ENCODE measurements at places on chromosomes 4 and X. TPM values are rescaled to one million over a fixed set of nuclear protein-coding genes. Genes with fewer than 3 reads are reported as not detected.

DNA sequence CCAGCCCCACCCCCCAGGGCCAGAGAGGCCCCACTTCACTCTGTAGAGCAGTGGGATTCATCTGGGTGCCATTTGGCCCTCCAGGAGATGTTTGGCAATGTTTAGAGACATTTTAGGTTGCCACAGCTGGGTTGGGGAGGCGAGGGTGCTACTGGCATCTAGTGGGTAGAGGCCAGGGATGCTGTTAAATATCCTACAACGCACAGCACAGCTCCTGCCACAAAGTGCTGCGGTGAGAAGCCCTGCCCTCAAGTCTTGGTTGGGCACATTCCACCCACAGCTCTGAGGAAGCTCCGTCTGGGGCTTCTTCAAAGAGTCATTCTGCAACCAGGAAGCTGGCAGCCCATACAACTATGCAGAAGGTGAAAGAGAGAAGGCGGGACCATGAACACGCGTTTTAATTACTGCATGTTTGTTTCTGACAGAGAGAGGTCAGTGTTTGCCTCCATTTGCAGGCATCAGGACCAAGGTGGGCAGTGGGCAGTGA lies 48.1 kb upstream of the FAM9C start:
- no peak for DNase-seq

GRCh38 chrX:118254611-118255010 lies 91.3 kb upstream of the WDR44 start:
- peak; percentile 19 for DNase-seq

DNA sequence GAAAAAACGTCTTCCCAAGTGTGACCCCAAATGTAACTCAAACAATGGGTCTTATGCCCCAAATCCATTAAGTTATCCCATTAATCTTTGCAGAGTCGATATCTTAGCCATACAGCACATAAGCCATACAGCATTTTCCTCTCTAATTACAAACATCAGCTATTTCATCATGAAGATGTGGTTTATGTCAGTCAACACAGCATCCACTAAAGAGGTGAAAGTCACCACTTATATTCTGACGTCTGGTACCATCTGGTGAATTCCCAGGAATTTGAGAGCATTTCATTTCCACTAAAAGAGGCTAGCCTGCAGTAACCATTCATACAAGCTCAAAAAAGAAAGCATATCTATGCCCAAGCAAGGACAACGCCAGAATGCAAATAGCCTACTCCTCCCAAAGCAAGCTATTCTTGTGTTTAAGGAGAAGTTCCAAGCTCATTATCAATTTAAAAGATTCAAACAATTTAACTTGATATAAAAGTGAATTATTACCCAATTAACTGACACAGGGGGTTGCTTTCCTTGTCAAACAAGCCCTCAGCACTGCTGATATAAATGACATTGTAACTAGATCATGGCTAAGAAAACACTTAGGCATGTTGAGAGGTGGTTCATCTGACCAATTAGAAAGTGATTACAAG lies 203.3 kb downstream of the ANTXR2 start:
- no peak for DNase-seq

DNA sequence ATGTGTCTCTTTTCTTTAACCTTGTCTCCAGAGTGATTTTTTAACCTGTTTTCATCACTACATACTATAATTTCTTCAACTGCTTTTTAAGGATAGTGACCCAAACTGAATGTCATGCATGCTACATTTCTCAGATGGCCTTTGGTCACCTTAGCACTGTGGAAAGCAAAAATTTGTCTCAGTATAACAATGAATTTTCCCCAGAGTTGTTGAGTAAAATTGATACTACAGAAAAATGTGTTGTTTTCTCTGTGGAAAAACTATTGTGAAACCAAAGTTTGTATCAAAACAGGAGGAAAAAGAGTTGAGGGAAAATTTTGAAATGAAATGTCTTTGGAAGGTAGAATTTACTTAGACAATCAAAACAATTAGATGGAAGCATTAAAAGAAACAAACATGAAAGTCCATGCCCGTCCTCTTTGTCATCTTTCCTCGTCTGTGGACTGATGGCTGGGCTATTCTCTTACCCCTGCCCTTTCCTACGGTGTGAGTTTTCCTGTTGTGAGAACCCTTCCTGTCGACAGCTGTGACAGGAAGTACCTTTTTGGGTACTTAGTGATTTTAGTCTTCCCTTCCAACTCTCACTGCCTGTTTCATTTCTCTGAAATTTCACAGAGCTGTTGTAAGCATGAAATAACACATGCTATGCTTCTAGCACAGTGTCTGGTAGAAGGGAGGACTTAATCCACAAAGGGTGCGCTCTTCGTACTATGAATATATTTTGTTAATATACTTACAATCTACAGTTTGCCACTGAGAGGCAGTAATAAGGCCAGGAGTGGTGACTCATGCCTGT lies 50.8 kb downstream of the LRP2BP start:
- no peak for DNase-seq

GRCh38 chrX:15864629-15865028 lies 10.0 kb upstream of the AP1S2 start:
- no peak for DNase-seq

GRCh38 chrX:70436343-70436742 lies 8.3 kb upstream of the DLG3 start:
- DNase-seq, result no peak

DNA sequence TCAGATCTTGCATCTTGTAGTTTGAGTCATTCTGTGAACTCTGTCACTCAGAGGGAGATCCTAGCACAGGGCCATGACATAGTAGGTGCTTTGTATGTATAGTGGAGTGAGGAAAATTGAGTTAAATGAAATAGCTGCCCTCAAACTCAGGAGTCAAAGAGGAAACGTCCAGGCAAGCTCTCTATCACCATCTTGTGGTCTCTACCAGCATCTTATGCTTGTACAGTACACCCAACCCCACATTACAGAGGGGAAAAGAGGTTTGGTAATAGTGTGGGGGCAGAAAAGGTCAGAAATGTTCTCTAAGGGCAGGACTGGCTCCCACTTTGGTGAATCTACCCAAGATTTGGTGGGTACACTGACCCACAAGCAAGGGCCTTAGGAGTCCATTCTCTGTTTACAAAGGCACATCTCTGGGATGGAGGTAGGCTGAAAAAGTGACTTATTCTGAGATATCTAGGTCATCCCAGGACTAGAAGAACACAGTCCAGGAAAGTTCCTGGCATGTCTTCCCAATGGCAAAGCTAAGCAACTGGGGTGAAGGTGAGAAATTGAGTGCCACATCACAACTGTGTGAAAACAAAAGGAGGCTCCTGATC lies 131.8 kb downstream of the OR13H1 start:
- DNase-seq, result no peak

DNA sequence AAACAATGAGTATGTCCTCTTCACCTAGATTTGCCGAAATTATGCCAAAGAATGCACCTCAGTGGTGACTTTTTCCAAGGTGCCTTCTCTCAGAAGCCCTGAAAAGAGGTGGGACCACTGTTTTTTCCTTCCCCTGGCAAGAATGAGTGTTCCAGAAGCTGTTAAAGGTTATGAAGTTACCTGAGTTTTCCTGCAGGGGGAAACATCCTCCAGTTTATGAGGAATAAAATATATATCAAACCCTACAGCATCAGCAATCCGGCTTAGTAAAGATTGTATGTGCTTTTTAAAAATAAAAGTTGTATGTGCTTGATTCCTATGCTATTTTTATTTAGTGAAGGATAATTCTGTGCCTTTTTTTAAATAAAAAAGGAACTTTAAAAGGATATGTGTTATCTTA lies 73.3 kb downstream of the RBM46 start:
- no peak for DNase-seq

DNA sequence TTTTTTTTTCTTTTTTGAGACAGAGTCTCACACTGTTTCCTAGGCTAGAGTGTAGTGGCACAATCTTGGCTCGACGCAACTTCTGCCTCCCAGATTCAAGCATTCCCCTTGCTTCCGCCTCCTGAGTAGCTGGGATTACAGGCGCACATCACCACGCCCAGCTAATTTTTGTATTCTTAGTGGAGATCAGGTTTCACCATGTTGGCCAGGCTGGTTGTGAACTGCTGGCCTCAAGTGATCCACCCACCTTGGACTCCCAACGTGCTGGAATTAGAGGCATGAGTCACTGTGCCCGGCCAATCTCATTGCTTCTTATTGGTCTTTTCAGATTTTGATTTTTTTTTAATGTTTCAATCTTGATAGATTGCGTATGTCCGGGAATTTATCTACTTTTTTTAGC lies 124.4 kb downstream of the NBDY start:
- no peak for DNase-seq

GRCh38 chr4:25450491-25450901 lies 73.4 kb downstream of the ANAPC4 start:
- DNase-seq, result no peak

DNA sequence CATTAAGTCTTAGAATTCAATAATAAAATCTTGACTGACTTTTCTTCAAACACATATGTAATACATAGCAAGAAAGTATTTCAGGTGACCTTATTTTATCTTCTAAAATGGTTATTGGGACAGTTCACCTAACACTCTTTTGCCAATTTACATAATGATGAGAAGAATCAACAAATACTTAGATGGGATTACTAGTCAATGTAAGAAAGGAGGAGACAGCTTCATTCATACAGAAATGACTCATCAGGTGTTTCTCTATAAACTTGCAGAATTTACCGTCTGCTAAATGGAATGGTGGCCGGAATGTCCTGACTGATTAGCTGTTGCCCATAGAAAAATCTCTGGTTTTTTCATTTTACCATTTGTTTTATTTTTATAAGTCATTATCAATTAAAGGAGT lies 115.0 kb upstream of the ETNPPL start:
- no peak for DNase-seq

GRCh38 chr4:52932591-52933470 lies 70.7 kb downstream of the RASL11B start:
- DNase-seq, result no peak

DNA sequence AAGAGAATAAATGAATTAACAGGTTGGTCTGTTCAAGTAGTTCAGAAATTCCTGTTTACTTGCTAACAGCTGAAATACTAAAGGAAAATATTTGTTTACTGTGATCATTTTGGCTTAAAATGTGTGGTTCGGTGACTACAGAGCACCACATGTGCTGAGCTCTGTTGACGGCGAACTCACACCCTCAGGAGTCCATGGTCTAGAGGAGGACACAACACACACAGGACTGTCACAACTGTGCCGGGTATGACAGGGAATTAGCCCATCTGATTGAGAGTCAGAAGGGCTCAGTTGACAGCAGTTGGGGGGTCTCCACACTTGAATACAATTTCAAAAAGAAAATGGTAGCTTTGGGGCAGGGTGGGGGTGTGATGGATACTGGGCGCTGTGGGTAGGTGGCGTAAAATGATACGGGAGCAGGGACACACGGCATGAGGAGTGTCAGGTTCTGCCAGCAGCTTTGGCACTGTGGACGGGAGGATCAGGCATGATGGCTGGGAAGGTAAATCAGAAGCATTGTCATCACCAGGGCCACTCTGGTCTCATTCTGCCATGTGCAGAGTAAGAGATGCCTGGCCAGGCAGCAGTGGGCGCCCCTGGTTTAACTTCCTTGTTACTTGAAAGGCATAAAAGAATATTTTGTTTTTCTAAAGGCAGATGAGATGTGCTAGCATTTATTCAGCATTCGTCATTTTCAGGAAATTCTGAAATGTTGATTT lies 33.3 kb downstream of the CLDN22 start:
- DNase-seq, result no peak

DNA sequence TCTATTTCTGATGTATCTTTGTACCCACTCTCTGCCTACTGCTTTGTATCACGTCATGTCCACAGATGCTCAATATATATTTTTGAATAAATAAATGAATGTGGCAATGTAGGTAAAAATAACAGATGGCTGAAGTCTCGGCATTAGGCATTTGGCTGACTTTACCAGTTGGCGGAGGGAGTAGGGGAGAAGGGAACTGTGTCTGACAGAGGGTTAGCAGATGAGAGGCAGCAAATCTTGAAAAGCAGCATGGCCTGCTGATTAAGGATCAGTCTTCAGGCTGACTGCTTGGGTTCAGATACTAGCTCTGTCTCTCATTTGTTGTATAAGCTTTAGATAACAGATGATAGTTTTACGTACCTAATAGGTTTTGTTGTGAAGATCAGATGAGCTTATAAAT lies 31.9 kb upstream of the RASGEF1B start:
- DNase-seq, result no peak

DNA sequence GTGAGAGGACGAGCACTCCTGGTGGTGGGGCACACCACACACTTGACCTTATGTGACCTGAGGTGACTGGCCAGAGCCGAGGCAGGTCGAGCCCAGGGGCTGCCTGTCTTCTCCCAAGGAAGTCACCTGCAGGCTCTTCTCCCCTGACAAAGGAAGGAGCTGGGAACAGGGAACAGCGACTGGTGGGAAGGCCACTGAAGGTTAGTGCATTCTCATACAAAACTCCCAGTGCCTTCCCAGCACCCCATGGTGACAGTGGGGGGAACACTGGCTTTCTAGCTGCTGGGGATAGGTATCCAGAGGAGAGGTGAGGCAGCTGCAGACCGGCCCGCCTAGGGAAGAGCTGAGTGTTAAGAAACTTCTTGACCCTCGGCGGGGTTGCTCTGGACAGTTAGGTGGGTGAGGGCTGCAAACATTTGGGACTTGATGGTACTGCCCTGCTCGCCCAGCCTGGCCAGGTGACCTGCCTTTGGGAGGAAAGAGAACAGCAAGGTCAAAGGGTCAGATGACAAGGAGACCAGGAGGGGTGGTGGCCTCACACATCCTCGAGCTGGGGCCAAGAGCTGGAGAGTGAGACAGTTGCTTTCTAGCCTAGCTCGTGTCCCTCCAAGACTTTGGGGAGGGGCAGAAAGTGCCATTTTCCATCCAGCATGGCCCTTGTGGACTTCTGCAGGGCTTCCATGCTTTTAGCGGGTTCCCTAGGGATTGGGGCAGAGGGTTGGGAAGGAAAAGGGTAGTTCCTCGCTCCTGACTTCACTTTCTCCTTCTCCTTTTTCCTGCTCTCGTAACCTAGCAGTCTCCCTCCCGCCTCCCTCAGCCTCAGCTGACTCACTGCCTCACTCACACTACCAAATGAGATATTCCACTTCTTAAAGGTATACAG lies 2.7 kb downstream of the NALF2 start:
- no peak for DNase-seq

Gene AADAT
- 35.3 TPM for polyA plus RNA-seq

Gene FAT4
- polyA plus RNA-seq, result 7.7 TPM

Gene DGAT2L6
- not detected for polyA plus RNA-seq

Gene FAM184B
- polyA plus RNA-seq, result 0.04 TPM

Gene NRK
- polyA plus RNA-seq, result 4.9 TPM

Gene DMRTC1
- not detected for polyA plus RNA-seq

Gene SERTM2
- polyA plus RNA-seq, result 0.30 TPM

Gene GAGE2A
- polyA plus RNA-seq, result not detected

Gene FATE1
- polyA plus RNA-seq, result 0.09 TPM

Gene SERPINA7
- polyA plus RNA-seq, result 0.48 TPM

Gene TCEAL7
- polyA plus RNA-seq, result 27.3 TPM
